Fibroblast of gingiva (primary cell): ENCODE measurements at places on chromosomes 6 and 20.

GRCh38 chr6:112352607-112353006 is 5.5 kb downstream of the RFPL4B start:
- no peak for DNase-seq

DNA sequence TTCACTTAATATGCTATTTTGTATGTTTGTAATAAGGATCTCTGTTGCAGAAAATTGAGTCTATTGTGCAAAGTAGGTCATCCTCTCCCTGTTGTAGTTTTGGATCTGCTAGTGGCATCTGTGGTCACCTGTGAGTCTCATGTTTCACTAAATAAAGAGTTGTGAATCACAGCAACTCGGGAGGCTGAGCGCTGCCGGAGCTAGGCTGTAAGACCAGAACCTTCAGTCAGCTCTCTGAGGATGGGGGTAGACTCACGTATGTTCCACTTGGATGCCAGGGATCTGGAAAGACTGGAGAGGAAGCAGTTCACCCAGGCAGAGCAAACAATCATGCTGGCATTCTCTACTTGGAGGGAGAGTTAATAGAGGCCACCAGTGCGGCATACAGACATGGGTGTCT is 187.3 kb upstream of the FOXA2 start:
- no peak for DNase-seq

- DNase-seq = no peak
Observed at GRCh38 chr6:90303039-90303438, 6.4 kb upstream of the BACH2 start.

GRCh38 chr20:34997131-34997561 is 41.5 kb downstream of the MYH7B start:
- peak; percentile 16 for DNase-seq

DNA sequence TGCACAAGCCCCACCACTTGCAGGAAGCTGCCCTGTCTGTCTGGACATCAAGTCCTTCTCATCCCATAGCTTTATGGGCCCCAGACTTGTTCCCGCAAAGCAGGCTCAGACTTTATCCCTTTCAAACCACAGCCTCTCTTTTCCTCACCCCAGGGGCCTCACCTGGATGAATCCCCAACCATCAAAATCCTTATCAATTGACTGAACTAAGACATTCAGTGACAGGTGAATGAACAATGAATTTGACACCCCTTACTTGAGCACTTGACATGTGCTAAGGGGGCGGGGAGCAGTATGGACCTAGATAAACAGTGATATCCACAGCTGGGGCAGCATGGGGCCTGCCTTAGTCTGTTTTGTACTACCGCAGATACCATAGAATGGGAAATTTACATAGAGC is 5.0 kb downstream of the RAB44 start:
- no peak for DNase-seq

DNA sequence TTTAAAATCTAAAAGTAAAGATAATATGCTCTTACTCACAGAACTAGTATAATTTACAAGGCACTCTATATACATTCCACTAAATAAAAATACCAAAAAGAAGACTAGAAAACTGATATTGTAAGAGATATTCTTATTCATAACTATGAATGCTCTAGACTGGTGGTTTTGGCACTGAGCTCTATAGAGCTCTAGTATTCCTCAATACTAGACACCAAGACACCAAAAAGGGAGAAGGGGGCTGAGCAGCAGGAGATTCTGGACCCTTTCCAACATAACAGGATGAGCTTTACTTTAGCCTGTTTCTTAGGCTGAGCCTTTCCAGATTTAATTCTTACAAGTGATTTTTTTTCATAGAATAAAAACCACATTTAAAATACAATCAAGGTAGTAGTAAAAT is 173.6 kb downstream of the COL21A1 start:
- peak; percentile 42 for DNase-seq

- DNase-seq = no peak
Observed at GRCh38 chr20:46388201-46388836, 18.1 kb downstream of the ELMO2 start.

DNA sequence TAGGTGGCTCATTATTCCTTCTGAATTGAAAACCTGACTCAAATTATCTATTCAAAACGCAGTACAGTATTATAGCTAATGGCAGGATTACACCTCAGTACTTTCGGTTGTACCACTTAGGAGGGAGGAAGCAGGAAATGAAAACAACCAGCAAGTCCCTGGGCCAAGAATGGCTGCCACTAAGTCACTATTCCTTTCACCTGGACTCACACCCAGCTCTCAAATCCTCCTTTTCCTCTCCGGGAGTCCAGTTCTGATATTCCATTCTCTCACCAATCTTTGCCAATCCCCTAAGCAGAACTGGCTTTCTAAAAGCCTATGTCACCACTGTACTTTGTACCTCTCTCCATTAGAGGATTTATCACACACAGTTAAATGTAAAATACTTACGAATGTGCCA is 20.6 kb downstream of the TMEM242 start:
- DNase-seq = no peak

- no peak for DNase-seq
Observed at GRCh38 chr6:150698391-150698790, 98.7 kb downstream of the PLEKHG1 start.

- no peak for DNase-seq
Observed at GRCh38 chr6:35007016-35007415, 118.0 kb downstream of the ANKS1A start.

- DNase-seq = no peak
Observed at GRCh38 chr6:134198093-134198492, 119.8 kb downstream of the SGK1 start.

DNA sequence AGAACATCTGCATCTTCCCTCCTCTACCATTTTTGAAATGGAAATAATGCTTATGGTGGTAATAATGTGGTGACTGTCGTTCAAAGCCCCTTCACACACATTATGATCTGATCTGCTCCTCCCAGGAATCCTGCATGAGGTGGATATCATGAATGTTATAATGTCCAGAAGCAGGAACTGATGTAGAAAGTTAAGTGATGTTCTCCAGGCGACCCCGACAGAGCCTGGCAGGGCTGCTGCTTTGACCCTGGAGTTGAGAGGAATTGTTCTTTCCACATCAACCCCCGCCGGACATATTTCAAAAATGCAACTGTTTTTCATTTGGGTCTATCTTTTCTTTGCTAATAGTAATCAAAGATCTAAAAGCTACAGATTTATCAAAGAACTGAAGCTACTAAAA is 131.6 kb downstream of the GMPR start:
- no peak for DNase-seq

DNA sequence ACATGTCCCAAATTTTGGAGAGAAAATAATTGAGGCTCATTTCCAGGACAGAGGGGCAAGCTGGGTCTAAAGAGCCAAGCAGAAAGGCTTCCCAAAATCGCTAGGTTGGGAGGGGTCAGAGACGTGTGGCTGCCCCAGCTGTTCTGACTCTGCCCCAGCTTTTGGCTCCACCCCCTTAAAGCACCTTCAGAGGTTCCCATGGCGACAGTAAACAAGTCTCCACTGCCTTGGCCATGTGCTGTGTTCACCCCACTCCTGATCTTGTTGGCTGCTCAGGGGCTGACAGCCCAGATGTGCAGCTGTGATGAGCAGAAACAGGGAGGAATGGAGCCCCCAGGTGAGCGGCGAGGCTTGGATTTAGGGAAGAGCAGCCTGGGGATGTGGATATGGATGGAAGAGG is 72.8 kb upstream of the SPTLC3 start:
- DNase-seq = no peak

GRCh38 chr6:143322386-143322785 is 128.1 kb downstream of the ADAT2 start:
- no peak for DNase-seq

DNA sequence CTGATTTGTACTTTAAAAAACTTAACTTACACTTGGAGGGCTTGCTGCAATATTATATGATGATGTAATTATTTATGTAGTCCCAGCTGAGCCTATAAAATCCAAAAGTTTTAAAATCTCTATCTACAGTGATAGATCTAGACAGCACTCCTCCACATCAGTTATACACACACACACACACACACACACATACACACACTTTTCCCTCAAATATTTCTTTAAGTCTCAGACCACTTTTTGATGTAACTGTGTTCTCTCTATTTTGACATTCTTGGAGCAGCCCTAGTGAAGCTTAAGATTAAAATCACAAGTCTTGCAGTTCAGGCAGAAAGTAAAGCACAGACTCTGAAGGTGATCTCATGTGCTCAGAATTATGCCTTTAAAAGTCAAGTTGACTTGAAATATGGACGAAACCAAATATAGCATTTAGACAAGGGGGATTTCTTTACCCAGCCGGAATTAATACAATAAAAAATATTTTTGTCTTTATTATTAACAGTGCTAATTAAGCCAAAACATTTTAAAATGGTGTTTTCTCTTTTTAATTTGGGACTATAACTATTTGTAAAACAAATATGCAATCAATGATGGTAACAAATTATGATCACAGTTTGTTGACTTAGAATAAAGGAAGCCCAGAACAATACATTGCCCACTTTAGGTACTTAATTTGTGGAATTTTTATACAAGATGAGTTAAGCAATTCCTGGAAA is 63.5 kb upstream of the TMEM30A start:
- no peak for DNase-seq

- no peak for DNase-seq
Observed at GRCh38 chr20:30419466-30419865, 838.0 kb upstream of the DEFB115 start.

DNA sequence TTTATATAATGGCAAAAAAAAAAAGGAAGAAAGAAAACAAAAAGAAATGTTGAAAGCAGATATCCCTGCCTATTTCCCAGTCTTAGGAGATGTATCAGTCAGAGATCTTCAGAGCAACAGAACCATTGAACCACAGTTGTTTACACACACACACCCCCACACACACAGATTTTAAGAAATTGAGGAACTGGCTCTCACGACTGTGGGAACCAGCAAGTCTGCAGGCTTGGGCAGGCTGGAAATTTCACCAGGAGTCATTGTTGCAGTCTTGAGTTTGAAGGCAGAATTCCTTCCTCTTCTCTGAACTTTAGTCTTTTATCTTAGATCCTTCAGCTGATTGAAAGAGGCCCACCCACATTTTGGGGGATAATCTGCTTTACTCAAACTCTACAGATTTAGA is 380.9 kb downstream of the CDKAL1 start:
- no peak for DNase-seq

- DNase-seq = no peak
Observed at GRCh38 chr6:1605893-1606779, 3.6 kb upstream of the FOXC1 start.

- no peak for DNase-seq
Observed at GRCh38 chr20:37714978-37715672, 21.3 kb downstream of the CTNNBL1 start.

GRCh38 chr6:166222631-166223030 is 55.0 kb upstream of the TBXT start:
- DNase-seq = no peak

GRCh38 chr6:155687645-155688044 is 232.0 kb upstream of the NOX3 start:
- DNase-seq = no peak

DNA sequence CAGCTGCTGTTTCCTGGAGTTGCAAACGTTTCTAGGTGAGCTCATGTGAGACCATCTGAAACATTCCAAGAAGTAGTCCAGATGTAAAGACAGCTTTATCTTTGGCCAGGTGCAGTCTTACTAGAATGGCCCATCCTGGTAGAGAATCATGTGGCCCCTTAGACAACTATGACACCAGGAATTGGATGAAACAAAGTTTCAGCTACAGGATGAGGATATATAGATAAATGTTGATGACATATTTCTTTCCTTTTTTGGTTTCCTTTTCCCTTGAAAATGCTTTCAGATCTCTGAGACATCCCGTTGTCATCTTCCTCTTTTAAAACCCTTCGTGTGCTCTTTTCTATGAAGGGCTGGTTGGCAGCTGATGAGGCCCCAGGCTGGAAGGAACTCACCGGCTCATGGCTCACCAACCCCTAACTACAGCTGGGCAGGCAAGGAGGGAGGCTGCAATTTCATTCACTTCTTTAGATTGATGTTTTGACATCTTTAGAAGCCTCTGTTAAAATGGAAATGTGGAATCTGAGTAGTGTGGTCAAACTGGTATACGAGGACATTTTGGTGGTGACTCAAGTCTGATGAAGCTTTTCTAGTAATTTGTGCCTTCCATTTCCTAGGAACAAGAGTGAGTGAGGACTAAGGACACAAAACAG is 167.9 kb upstream of the TNFAIP3 start:
- no peak for DNase-seq

DNA sequence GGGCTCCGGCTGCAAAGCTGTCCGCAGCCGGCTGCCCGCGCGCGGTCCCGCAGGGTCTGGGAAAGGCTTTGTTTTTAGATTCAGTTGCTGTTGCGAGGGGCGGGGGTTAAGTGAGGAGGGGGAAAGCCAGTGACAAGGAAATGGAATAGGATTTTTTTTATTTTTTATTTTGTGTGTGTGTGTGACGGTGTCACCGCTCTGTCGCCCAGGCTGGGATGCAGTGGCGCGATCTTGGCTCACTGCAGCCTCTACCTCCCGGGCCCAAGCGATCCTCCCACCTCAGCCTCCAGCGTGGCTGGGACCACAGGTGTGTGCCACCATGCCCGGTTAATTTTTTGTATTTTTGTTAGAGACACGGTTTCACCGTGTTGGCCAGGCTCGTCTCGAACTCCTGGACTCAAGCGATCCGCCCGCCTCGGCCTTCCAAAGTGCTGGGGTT is 615 bp upstream of the UBE2J1 start:
- DNase-seq = no peak

DNA sequence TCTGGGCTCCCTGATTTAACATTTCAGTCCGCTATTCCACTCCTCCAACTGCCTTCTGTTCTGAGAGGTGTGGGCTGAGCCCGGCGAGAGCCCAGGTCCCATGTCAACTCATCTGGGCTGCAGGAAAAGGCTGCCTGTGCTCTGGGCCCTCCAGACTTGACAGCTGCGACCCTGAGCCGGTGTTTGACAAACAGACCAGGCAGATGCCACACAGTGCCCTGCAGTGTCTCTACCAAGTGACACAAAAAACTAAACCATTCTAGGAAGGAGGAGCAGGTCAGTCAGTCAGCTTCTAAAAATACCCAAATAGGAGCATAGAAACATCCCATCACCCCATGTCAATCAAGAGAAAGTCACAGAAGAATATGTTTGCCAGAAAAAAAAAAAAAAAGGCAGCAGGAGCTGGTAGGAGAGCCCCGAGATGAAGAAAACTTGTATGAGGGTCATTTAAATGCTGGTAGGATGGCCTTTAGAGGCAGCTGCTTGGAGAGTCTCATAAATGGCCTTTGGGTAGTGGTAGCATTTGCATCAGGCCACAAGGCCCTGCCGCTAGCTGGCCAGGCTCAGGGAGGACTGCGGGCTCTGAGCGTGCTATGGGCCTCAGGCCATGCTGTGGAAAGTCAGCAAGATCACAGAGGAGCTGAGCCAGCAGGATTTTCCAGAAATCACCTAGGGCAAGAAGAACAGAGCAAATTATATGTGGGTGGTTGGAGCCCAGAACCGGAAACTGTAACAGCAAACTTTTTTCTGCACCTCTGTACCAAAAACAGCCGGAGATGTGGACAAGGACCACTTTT is 36.6 kb upstream of the GFOD1 start:
- no peak for DNase-seq

- DNase-seq = peak; percentile 70
Observed at GRCh38 chr6:82363428-82364086, at the start of gene TPBG. TSS of gene TPBG (plus strand) at chr6:82363817. CDS start at chr6:82364962, 1,145 bp downstream.

GRCh38 chr6:38495518-38495917 is 144.2 kb downstream of the BTBD9 start:
- DNase-seq = no peak

- no peak for DNase-seq
Observed at GRCh38 chr6:24950218-24950941, 14.6 kb upstream of the RIPOR2 start.

GRCh38 chr6:63816982-63817436 is 181.4 kb downstream of the PHF3 start:
- no peak for DNase-seq

- no peak for DNase-seq
Observed at GRCh38 chr6:21986703-21987102, 310.1 kb downstream of the PRL start.
